ENCODE measurements at places on chromosomes 5 and 9.

DNA sequence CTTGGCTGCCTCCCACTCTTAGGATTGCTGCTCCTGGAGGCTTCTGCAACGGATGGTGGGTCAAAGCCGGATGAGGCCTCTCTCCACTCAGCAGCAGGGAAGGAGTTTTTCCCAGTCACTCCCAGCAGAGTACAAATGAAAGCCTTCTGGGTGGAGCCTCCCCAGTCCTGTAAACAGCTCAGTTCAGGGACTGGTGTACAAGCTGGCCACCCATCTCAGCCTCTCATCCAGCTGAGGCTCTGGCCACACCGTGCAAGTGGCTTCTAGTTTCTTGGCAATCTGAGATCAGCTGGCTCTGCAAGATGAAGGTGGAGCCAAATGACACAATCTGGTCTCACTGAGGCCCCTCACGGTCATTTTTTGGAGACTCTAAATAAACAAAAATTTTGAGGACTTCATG lies 10.0 kb downstream of the GPX3 start:
- no peak for DNase-seq

DNA sequence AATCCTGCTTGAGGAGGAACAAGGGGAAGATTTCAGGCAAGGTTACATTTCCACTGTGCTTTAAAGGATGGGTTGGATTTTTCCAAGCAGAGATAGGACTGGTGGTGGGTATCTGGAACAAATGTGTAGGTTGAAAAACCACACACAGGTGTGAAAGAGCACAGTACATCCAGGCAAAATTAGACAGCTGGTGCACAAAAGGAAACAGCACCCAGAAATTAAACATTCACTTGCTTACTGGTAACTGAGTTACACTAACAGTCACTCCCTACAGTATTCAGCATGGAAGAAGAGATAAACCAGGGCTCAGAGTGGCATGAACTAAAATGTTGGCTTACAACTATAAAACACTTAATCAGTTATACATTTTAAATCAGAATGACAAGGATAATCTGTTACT lies 81.5 kb upstream of the RASEF start:
- DNase-seq, result no peak

DNA sequence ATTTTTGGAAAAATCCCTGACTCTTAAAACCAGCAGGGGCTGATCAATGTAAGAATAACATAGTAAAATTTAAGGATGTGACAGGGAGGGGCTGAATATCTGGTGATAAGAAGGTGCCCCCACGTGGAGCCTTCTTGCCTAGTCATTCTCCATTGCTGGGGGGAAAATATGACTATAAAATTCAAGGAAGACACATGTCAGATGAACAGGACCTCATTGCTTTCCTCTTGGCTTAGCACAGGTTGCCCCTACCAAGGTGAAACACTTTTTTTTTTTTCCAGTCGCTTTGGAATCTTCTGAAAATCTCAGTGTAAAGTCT lies 310.9 kb downstream of the EFNA5 start:
- DNase-seq, result no peak

DNA sequence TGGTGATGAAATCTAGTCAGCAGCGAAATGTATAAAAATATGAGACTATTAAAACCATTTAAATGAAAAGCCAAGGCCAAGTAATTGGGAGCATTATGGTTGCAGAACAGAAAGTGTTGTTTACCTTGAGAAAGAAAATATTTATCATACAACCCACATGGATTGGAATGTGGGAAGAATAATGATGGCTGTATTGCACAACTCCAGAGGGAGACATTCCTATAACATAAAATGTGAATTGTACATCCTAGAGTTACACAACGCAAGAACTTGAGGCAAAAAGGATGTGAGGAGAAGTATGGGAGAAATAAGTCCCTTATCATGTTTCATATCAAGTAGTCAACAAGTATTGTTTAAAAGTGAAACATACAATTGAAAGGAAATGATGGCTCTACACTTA lies 1014.0 kb upstream of the SEMA6A start:
- DNase-seq, result no peak

DNA sequence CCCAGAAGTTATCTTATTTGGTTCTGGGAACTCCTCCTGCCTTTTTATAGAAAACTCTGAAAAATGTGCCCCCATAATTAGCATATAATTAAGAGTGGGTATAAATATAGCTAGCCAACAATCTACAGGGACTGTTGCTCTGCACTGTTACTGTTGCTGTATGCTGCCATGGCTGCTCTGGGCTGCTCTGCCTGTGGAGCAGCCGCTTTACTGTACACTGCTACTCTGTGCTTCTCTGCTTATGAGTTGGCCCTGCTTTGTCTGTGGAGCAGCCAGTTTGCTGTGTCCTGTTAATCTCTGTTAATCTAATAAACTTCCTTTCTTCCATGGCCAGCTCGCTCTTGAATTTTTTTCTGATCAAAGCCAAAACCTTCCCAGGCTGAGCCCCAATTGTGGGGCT lies 2244.0 kb upstream of the ACO1 start:
- DNase-seq, result no peak

GRCh38 chr5:67104859-67105258 lies 91.7 kb downstream of the CD180 start:
- no peak for DNase-seq

- no peak for DNase-seq
Measured at GRCh38 chr9:85645909-85646627, 95.7 kb downstream of the AGTPBP1 start.

- DNase-seq, result no peak
Measured at GRCh38 chr9:136174779-136175615, 29.9 kb downstream of the LHX3 start.

GRCh38 chr5:127421471-127421870 lies 96.0 kb upstream of the PRRC1 start:
- DNase-seq, result no peak

GRCh38 chr5:89080467-89081116 lies 197.6 kb upstream of the MEF2C start:
- DNase-seq, result no peak

- DNase-seq, result no peak
Measured at GRCh38 chr9:74496406-74496805, 729 bp upstream of the RORB start.
